Esophagus squamous epithelium (tissue), 5 donors: ENCODE measurements at places on chromosomes 11 and 22.

GRCh38 chr11:105458071-105458470 is 151.8 kb upstream of the GRIA4 start:
- DNase-seq = no peak

DNA sequence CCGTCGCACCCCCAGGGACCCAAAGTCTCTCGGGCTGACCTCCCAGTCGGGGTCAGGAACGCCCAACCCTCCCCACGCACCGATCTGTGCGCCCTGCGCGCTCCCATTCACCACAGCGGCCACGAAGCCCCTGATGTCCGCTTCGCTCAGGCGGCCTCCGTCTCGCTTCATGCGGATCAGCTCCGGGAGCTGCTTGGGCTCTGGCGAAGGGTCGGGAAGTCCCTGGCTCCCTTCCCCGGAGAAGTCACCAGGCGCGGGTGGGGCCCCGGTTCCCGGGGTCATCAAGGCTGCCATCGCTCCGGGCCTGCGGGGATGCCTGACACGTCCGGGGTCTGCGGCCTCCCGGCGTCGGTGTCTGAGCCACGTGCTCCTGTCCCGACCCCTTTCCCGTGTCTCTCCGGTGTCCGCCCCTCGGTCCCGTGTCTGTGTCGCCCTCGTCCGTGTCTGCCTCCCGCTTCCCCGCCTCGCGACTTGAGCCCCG is 356 bp downstream of the TYMP start:
- DNase-seq = no peak

DNA sequence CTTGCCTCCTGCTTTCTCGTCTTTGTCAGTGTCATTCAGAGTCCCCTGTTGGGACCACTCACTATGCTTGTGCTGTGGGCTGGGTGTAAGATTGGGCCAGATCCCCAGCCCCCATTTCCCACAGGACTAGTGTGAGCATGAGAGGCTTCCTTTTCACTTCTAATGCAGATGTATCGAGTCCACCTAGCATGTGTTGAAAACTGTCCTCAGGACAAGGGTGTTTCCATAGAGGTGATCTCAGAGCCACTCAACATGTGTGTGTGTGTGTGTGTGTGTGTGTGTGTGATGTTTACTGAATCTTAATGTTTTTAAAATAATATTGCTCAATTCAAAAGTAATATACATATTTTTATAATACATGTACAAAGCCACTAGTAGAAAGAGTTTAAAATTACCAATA is 11.4 kb upstream of the CD44 start:
- no peak for DNase-seq

DNA sequence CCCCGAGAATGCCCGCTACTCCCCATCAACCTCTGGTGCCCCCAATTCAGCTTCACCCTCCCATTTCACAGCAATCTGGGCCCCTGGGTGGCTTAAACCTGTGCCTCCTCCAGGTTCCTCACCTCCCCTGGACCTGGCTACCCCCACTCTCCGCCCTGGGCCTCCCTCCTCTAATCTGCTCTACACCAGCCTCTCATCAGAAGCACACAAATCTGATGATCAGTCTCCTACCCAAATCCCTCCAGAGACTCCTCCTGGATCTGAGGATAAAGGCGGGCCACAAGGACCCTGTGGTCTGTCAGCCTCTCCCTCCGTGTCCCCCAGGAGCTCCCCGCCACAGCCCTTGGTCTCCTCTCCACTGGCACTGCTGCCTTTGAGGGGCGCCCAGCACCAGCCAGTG is 23.2 kb upstream of the IGLL1 start:
- DNase-seq = no peak

DNA sequence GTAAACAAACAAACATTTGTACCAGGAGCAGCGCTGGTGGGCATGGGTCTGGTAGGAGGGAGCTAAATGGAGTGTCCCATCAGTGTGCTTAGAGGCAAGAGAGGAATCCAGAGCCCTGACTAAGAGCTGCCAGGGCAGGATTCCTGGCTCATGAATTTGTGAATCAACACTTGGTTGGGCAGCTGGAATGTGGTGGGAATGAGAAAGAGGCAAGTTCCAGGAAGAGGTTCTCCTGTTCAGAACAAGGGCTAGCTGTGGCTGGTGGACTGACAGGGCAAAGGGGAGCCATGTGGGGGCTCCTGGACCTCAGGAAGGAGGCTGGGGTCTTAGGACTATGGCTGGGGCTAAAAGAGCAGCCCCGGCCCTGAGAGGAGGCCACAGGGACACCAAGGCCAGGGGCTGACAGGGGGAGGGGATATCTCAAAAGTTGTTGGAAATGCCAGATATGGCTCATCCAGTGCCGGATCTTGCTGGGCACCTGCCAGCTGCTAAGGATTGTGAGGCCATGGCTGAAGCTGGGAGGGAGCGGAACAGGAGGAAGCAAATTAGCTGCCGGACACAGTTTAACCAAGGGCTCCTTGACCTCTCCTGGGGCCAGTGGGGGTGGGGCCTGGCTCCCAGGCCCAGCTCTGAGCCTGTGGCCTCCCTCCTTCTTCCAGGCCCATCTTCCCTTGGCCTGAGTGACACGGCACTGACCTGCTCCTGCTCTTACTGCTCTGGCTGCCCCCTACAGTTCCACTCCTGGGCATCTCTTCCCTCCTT is 14.6 kb upstream of the P2RY6 start:
- no peak for DNase-seq

- no peak for DNase-seq
These were observed 22.6 kb downstream of the IZUMO1R start for GRCh38 chr11:94326947-94327346.

DNA sequence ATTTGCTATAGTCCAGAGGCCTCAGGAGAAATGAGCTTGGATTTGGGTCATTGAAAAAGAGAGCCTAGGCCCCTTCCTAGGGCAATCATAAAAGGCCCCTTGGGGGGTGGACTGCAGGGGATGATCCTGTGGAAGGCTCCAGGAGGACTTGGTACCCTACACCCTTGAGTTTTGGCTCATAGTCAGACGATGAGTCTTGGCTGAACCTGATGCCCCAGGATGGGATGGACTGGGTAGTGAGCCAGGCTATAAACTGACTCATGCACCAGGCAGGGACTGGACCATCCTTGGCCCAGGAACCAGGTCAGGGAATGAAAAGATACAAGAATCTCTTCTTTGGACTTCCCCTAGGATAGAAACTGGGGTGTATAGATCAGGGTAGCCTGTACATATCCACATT is 54.2 kb downstream of the NAV2 start:
- no peak for DNase-seq

- DNase-seq = no peak
These were observed 176.4 kb downstream of the FAM181B start for GRCh38 chr11:82557274-82557673.

DNA sequence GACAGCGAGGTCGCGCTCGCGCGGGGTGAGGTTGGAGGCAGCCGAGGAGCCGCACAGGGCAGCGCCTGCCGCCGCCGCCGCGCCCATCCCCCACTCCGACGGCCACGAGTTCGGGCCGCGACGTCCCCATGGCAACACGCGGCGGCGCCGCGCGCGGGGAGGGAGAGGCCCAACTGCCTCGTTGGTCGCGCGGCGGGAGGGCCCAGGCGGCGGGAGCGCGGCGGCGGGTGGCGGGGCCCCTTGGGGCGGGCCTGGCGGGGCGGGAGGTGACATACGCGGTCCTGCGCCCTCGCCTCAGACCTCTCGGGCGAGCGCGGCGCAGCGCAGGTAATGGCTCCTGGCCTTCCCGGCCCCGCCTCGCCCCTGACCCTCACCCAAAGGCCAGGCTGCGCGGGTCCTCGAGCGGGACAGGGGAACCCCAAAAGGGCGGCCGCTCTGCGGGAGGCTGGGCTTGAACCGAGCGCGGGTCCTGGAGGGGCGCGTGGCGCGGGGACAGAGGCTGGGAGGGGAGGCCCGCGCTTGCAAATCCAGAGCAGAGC is at the start of gene DEUP1:
DEUP1 (plus strand) TSS at position 297 of the 539 bp plus-strand sequence. CDS start 1,518 bp downstream, outside the sequence.
- no peak for DNase-seq

GRCh38 chr11:61554172-61554988 is 26.5 kb downstream of the SYT7 start:
- DNase-seq = no peak

GRCh38 chr11:58965246-58965985 is 26.1 kb downstream of the GLYATL1 start:
- DNase-seq = no peak

DNA sequence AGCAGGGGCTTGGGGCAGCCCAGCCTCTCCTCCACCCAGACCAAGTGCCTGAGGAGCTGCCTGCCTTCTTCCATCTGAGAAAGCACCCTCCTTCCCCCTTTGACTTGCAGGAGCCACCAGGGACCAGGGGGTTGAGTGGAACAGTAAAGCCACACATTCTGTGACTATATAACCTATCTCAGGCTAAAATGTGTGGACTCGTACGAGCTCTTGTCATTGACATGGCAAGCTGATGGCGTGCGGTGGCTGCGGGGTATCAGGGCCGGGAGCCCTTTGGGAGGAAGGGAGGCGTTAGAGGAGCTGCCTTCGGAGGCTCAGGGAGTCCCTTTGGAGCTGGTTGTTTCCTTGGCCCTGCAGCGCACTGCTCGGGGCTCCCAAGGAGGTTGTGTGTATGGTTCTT is 84.5 kb downstream of the CEP164 start:
- DNase-seq = no peak

DNA sequence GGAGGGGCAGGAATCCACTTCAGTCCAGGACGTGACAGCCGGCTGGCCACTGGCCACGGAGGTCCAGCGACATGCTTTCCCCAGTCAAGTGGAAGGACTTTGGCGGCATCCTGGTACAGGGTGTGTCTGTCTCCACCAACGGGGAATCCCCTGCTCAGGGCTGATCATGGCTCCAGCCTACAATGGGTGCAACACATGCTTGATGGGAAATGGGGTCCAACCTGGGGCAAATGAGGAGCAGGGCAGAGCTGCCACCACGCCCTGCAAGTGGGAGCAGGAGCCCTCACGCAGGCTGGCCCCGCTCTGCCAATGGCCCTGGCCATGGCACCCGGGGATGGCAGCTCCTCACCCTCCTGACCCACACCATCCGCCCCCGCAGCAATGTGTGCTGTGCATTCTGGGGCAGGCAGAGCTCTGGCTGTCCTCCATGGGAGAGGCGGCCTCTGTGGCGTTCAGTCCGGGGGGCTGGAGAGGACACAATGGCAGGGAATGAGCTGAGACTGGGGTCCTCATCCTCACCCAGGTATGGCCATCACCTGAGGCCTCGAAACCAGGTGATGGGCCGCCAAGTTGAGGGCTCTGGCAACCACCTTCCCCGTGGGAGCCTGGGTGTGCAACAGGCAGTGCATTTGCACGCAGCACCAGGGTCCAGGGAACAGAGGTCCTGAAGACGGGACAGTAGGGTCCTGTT is 5.8 kb upstream of the SEPTIN5 start:
- no peak for DNase-seq

DNA sequence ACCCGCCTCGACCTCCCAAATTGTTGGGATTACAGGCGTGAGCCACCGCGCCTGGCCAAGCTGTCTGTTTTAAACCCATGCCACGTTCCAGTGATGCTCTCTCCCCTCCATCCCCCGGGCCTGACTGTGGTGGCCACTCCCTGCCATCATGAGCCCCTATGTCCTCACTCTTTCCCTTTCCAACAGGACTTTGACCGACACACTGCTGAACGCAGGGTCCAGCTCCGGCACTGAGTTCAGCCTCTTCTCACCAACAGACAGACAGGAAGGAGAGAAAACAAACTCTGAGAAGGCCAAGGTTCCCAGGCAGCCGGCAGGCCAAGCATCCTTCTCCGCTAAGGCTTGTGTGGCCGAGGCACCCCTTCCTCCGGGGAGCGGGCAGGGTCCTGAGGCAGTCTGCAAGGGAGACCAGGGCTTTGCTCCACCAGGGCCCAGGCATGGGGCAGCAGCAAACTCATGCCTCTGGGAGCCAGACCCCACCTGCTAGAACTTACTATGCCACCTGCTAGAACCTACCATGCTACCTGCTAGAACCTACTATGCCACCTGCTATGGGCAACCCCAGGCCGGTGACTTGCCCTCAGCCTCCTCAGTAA is 152.7 kb downstream of the CRYBB2 start:
- DNase-seq = no peak

GRCh38 chr22:38965614-38966379 is 8.4 kb downstream of the APOBEC3A start:
- no peak for DNase-seq

GRCh38 chr11:96303064-96303463 is 39.9 kb downstream of the MAML2 start:
- no peak for DNase-seq
